ENCODE measurements at places on chromosomes 1 and 21. TPM values are rescaled to one million over a fixed set of nuclear protein-coding genes. Genes with fewer than 3 reads are reported as not detected.

- DNase-seq: peak; percentile 47
Measured at GRCh38 chr1:94542088-94542870, 720 bp upstream of the F3 start.

GRCh38 chr1:227604446-227604845 lies 41.1 kb downstream of the ZNF678 start:
- DNase-seq: no peak

- no peak for DNase-seq
Measured at GRCh38 chr1:188706742-188707141, 1770.9 kb downstream of the BRINP3 start.

- no peak for DNase-seq
Measured at GRCh38 chr1:168509875-168510791, 33.7 kb downstream of the XCL2 start.

- no peak for DNase-seq
Measured at GRCh38 chr1:107016376-107016978, 40.0 kb upstream of the PRMT6 start.

S100A10 gene
- total RNA-seq: 133 TPM

DNA sequence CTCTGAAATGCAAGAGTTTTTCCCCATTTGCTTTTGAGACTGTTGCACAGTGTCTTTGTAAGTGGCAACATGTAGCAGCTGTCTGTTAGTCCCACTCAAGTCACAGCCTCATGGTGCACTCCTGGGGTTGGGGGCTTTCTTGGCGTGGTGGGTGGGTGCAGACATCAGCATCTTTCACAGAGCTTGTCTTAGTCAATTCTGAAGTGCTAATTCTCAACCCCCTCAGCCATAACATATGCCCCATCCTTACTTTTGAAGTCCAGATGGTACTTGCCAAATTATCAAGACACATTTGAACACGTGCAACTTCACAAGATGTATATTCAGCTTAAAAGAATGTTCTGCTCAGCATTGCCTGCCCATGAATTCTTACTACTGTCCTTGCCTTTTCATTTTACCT lies 87.1 kb downstream of the VCAM1 start:
- DNase-seq: no peak

ATF3 gene
- total RNA-seq: 32.7 TPM

GRCh38 chr1:10379101-10379620 lies 19.7 kb upstream of the PGD start:
- no peak for DNase-seq

GRCh38 chr1:206909161-206909882 lies 12.1 kb downstream of the IL24 start:
- DNase-seq: no peak

FAM72A gene
- 2.8 TPM for total RNA-seq

OR2L8 gene
- total RNA-seq: not detected

WDR64 gene
- not detected for total RNA-seq

- DNase-seq: no peak
Measured at GRCh38 chr1:207944571-207944970, 33.6 kb upstream of the CD34 start.

SH3BGR gene
- 12.4 TPM for total RNA-seq

GRCh38 chr1:38113159-38113666 lies 66.6 kb upstream of the POU3F1 start:
- DNase-seq: no peak

GRCh38 chr1:66012106-66012784 lies 219.6 kb downstream of the PDE4B start:
- no peak for DNase-seq

- no peak for DNase-seq
Measured at GRCh38 chr1:72186733-72187307, 95.5 kb downstream of the NEGR1 start.

KRTAP11-1 gene
- 25.4 TPM for total RNA-seq

AZIN2 gene
- total RNA-seq: 10.4 TPM

- no peak for DNase-seq
Measured at GRCh38 chr1:28526886-28527285, 21.0 kb downstream of the RCC1 start.

- peak; percentile 50 for DNase-seq
Measured at GRCh38 chr21:36927719-36928117, 38.8 kb downstream of the HLCS start.

DNA sequence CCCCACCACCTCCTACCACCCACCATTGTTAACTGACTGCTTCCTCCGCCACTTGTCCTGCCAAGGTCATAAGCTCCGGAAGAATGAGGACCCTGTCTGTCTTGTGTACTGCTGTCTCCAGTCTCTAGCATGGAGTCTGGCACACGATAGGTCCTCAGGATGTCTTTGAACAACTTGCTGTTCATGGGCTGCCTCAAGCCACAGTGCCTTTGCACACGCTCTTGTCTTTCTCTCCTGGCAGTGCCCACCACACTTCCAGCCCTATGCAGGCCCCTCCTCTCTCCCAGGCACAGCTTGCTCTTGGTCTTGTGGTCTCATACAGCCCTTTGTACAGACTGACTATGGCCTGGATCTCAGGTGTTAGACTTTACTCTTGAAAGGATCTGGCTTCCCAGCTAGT lies 97.6 kb downstream of the ARHGEF10L start:
- no peak for DNase-seq

GRCh38 chr1:19793360-19794046 lies 6.2 kb downstream of the TMCO4 start:
- DNase-seq: no peak

SPRR4 gene
- total RNA-seq: 17.7 TPM

- no peak for DNase-seq
Measured at GRCh38 chr21:29376556-29376955, 77.8 kb downstream of the BACH1 start.

CADM3 gene
- total RNA-seq: 1.2 TPM

- no peak for DNase-seq
Measured at GRCh38 chr1:18411321-18411720, 69.4 kb upstream of the KLHDC7A start.

- no peak for DNase-seq
Measured at GRCh38 chr1:113913887-113914664, 8.9 kb downstream of the DCLRE1B start.

DNA sequence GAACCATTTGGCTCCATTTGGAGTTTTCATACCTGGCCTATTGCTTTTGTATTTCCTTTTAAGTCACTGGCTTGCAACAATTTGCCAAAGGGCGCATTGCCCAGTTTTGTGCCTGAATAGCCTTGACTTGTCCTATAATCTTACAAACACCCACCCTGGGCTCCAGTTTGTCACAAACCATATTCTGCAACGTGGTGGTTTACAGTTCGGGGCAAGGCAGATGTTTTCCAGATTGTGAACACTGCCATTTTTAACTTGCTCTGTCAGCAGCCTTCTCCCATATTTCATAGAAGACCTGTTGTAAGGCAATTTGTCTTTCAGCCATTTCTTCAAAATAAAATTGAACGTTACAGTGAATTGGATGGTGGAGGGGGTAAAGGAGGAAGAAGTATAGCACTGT lies 53.2 kb upstream of the UBE2U start:
- no peak for DNase-seq

DNA sequence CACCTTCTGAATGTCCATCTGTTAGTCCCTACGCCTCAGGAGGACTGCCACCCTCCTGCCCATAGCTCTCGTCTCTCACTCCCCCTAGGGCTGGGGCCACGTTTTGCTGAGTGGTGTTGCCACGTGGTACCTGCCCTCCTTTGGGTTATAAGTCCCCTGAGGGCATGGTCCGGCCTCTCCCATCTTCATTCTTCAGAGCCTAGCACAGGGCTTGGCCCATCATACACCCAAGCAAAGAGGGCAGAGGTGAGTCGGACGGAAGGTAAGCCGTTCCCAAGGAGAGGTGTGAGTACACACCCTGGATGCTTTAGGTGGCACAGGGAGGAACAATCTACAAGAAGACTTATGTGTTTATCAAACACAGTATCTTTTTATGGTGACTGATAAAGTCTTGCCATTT lies 10.9 kb downstream of the PADI2 start:
- no peak for DNase-seq

DNA sequence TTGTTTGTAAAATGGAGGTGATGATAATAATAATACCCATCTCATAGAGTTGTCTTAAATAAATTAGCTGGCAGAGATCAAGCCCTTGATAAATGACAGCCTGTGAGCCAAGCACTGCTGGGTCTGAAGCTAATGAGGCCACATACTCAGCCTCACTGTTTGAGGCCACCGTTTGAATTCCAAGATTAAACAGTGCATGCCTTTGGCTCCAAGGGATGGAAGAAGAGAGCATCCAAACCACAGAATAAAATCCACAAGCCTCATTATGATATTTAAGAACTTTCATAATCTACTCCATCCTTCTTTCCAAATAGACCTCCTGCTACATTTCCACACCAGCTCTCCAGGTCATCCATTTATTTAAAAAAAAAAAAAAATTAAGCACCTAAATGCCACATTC lies 29.0 kb downstream of the TGFBR3 start:
- DNase-seq: no peak

DNA sequence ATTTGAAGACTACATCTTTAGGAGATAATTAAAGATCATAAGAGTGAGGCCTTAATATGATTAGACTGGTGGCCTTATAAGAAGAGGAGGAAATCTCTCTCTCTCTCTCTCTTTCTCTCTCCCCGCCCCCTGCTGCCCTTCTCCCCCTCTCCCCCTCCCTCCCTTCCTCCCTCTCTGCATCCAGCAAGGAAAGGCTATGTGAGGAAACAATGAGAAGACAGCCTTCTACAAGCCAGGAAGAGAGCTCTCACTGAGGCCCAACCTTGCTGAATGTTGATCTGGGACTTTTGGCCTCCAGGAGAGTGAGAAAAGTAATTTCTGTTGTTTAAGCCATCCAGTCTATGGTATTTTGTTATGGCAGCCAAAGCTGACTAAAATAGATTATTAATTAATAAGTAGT lies 21.6 kb downstream of the FOXD3 start:
- DNase-seq: no peak

- peak; percentile 93 for DNase-seq
Measured at GRCh38 chr1:33228935-33229487, 27.3 kb upstream of the ZNF362 start.

GRCh38 chr1:204623894-204624361 lies 61.6 kb downstream of the LRRN2 start:
- DNase-seq: no peak

DNA sequence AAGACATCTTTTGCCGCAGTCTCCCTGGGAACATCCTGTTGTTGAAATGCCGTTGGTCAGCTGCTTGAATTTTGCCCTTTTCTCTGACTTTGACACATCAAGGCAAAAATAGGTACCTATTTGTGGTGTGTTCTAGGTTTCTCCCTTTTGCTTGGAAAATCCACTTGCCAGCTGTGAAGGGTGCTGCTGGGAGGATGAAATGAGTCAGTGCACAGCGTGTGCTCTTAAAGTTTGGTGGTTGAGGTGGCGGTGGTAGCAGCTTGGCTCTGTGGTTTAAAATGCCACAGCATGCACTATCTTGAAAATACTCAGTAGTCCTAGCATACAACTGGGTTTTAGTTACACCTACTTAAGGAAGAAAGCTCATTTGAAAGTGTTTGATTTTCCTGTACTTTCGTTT lies 183.8 kb downstream of the DHRS3 start:
- no peak for DNase-seq

GRCh38 chr1:67031121-67031858 lies 22.7 kb downstream of the SLC35D1 start:
- DNase-seq: peak; percentile 46

- no peak for DNase-seq
Measured at GRCh38 chr1:160708118-160708517, 3.5 kb downstream of the CD48 start.

DNA sequence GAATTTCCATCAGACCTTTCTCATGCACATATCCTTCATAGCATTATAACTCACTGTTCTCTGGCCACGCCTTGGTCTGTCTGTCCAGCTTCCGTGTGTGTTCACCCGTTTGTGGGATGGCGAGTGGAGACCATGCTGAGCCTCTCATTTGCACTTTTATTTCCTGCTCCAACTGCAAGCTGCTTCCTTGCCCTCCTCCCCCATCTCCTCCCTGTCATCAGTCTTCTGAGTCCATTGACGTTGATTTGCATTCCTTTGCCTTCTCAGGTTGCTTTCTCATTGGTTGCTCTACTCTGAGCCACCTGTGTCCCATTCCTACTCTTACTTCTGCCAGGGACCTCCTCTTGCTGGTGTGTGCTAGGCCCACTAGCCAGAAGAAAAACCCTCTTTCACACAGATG lies 146.4 kb downstream of the NOS1AP start:
- no peak for DNase-seq

CD2 gene
- 0.49 TPM for total RNA-seq

DNA sequence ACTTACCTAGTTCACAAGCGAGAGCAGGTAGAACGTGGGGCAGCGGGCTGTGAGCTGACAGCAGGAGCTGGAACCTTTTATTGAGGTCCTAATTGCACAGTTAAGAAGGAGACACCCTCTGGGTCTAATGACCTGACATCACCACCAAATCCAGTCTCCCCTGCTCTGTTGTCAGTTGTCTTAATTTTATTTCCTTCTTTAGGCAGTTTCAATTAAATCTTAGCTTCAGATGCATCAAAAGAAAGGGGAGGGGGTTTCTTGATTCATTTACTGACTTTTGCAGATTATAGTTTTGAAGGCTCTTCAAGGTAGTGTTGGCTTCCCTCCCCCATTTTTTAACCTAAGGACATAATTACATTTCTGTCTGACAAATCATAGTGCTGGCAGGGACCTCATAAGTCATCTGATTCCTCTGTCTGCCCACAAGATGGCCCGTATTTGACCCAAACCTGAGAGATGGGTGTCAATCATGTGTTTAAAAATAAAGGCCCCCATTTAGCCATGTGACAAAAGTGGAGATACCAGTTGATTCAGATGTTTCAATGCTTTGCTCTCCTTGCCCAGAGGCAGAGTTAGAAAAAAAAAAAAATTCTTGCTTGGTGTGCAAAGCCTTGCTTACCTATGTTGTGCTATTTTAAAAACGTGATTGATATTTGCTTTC lies at the start of gene TCHHL1:
Gene TCHHL1 (minus strand): TSS at position 51 of the 661 bp plus-strand sequence. CDS start 921 bp downstream, outside the sequence.
- no peak for DNase-seq

DSCAM gene
- total RNA-seq: 0.20 TPM

PARS2 gene
- 2.5 TPM for total RNA-seq

- DNase-seq: no peak
Measured at GRCh38 chr1:5430911-5431697, 561.1 kb downstream of the NPHP4 start.

- peak; percentile 86 for DNase-seq
Measured at GRCh38 chr21:27240839-27241238, 274.0 kb upstream of the ADAMTS5 start.

- no peak for DNase-seq
Measured at GRCh38 chr21:39645331-39645730, 32.6 kb downstream of the B3GALT5 start.

GRCh38 chr1:226882631-226883409 lies 12.4 kb downstream of the PSEN2 start:
- DNase-seq: no peak

- DNase-seq: no peak
Measured at GRCh38 chr1:14113271-14113670, 413.3 kb downstream of the PRDM2 start.

GRCh38 chr21:14215971-14216641 lies at the start of gene RBM11:
TSS of gene RBM11 (plus strand) at chr21:14216157. CDS start at chr21:14216187, 30 bp downstream.
- DNase-seq: no peak

SH3GLB1 gene
- total RNA-seq: 60.0 TPM

MRPS21 gene
- total RNA-seq: 35.6 TPM

DNA sequence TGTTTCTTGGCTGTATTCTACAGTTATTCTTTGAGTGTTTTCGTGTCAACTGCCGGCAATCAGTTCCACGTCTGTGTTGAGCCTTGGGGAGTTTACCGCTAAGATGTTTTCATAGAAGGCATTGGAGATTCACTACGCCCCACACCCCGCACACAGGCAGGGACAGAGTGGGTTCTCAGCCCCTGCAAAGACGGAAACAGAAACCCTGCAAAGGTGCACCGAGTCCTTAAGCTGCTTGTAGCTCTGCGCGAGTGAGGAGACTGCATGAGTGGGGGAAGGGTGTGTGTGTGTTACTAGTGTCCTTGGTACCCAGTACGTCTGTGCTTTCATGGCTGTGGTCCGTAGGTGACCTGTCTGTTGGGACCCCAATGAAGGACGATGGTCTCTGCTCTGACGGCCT lies 1.9 kb downstream of the LHX4 start:
- no peak for DNase-seq

All from skin of body (tissue), 3 donors.